ENCODE measurements at places on chromosomes 2 and 18.
A peak's percentile ranks its signal among the peaks of the same experiment; 100 is the strongest.

DNA sequence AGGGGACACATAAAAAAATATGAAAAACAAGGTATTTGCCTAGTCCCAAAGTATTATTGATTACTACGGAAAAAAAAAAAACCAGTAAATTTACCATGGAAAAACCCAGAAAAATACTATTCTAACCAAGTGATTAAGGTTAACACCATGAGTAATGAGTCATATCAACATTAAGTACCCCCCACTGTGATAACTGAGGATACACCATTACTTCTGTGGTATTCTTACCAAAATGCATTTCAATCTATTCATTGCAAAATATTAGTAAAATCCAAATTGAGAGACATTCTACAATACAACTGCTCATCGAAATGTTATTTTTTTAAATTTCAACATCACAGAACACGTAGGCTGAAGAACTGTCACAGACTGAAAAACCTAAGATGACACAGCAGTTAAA lies 669.8 kb downstream of the ZEB2 start:
- no peak for DNase-seq

GRCh38 chr2:138252587-138252986 lies 249.0 kb upstream of the SPOPL start:
- no peak for DNase-seq

GRCh38 chr2:113284476-113284875 lies 5.8 kb upstream of the PAX8 start:
- DNase-seq = no peak

GRCh38 chr18:46706968-46707367 lies 49.9 kb downstream of the ST8SIA5 start:
- peak; percentile 49 for DNase-seq

- DNase-seq = no peak
These were observed 144.2 kb upstream of the NABP1 start for GRCh38 chr2:191533693-191534180.

GRCh38 chr18:69567813-69568488 lies 167.3 kb downstream of the DOK6 start:
- DNase-seq = no peak

GRCh38 chr18:74942319-74942910 lies 266.5 kb downstream of the PTGR3 start:
- peak; percentile 10 for DNase-seq

DNA sequence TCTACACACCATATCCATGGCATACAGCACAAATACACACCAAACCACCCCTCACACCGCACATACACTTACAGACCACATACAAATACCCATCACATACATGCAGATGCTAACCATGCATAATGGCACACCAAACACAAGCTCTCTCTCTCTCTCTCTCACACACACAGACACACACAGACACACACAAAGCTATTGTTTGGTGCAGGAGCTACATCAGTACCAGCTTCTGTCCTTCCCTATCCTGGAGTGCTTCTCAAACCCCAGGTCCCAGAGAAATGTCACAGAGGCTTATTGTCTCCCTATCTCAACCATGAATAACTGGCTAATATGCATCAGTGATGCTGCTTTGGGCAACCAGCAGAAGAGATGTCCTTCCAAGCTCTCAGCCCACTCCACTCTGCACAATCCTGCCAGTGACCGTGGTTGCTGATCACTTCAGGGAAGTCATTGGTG lies 36.5 kb upstream of the ST3GAL5 start:
- DNase-seq = no peak

GRCh38 chr2:218877331-218877730 lies 3.3 kb upstream of the WNT10A start:
- DNase-seq = no peak

DNA sequence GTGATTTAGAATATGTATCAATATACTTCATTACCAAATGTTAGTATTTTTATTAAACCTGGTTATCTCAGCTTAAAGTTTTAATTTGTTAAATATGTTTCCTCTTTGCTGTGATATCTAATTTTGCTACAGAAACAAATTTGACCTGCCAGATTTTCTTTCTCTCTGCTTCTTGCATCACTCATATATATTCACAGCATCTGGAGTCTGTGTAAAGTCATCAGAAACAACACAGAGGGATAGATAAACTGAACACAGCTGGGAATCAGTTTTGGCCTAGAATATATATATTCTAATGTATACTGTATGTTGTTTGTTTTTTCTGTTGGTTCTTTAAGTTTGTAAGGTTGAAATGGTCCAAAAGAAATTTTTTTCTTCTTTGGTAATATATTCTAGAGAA lies 8.5 kb downstream of the PSMD14 start:
- no peak for DNase-seq

DNA sequence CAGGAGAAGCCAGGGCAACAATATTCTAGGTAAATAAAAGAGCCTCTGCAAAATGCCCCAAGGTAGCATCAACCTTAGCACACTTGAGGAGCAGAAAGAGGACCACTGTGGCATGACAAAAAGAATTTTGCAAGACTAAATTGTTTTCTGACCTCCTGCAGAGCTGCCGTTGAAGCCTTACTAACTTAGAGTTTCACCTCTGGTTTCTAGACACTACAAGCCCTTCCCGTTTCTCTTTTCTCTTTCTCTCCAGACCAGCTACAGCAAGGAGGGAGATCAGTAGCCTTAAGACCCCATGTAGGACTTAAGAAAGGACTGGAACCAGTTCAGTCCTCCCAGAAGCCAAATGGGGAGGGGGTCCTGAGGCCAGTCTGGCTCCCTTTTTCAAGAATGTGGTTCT lies 73.3 kb upstream of the SP3 start:
- no peak for DNase-seq

- DNase-seq = peak; percentile 71
These were observed 30.2 kb downstream of the LONRF2 start for GRCh38 chr2:100292022-100292580.

DNA sequence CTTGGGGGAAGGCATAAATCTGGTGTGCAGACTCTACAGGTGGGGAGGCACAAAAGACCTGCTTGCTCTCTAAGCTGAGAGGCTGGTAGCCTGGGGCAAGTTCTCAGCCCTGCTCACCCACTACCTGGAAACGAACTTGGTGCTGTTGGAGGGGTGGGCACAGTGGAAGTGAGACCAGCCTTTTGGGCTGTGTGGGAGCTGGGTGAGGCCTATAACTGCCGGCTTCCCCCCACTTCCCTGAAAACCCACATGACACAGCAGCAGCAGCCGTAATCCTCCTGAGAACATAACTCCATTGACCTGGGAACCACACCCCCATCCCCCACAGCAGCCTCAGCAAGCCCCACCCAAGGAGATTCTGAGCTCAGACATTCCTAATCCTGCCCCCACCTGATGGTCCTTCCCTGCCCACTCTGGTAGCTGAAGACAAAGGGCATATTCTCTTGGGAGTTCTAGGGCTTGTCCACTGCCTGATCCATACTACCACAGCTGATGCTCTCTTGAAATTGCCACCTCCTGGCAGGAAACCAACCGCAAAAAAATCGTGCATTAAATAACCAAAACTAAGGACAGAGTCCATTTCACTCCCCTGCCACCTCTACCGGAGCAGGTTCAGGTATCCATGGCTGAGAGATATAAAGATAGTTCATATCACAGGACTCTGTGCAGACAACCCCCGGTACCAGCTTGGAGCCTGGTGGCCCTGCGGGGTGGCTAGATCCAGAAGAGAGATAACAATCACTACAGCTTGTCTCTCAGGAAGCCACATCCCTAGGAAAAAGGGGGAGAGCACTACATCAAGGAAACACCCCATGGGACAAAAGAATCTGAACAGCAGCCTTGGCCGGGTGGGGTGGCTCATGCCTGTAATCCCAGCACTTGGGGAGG lies 178.1 kb downstream of the NDUFA10 start:
- DNase-seq = no peak

GRCh38 chr2:158743466-158743865 lies 51.7 kb upstream of the DAPL1 start:
- DNase-seq = no peak

Measured in epithelial cell of proximal tubule (primary cell).